ENCODE measurements at places on chromosomes 1 and 21.

DNA sequence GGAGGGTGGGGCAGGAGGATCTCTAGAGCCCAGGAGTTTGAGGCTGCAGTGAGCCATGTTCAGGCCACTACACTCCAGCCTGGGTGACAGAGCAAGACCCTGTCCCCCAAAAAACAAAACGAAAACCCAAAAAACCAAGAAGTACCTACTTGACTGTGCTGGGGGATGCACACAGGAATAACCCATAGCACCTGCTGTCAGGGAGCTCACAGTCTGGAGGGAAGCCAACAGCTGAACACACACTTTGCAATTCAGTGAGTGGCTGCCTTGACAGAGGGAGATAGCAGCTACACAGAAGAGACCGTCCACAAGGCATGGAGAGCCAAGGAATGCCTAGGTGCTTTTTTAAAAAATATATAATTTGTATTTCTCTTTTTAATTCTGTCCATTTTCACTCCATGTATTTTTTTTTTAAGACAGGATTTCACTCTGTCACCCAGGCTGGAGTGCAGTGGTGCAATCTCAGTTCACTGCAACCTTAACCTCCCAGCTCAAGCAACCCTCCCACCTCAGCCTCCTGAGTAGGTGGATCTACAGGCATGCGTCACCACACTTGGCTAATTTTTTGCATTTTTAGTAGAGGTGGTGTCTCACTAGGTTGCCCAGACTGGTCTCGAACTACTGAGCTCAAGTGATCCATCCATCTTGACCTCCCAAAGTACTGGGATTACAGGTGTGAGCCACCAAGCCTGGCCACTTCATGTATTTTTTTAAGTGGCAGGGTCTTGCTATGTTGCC is 68.7 kb downstream of the NID1 start:
- DNase-seq = no peak

DNA sequence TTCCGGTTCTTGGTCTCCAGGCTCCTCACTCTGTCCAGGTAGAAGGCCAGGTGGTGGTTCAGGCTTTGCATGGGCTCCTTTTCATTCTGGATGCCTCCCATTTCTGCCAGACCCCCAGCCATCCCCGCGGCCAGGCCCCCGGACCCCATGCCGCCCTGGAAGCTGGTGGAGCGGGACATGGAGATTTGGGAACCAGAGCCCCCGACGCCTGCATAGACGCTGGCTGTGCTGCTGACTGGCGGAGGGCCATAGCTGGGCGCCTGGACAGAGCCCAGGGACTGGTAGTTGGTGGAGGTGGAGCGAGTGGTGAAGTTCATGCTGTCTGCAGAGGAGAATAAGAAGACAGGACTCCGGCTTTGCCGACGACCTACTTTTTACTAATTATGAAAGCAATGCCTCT is 7.1 kb upstream of the SHCBP1L start:
- no peak for DNase-seq

- no peak for DNase-seq
These were observed 2.6 kb downstream of the CROCC start for GRCh38 chr1:16924216-16924918.

GRCh38 chr1:178846306-178846705 is 24.6 kb downstream of the ANGPTL1 start:
- no peak for DNase-seq

DNA sequence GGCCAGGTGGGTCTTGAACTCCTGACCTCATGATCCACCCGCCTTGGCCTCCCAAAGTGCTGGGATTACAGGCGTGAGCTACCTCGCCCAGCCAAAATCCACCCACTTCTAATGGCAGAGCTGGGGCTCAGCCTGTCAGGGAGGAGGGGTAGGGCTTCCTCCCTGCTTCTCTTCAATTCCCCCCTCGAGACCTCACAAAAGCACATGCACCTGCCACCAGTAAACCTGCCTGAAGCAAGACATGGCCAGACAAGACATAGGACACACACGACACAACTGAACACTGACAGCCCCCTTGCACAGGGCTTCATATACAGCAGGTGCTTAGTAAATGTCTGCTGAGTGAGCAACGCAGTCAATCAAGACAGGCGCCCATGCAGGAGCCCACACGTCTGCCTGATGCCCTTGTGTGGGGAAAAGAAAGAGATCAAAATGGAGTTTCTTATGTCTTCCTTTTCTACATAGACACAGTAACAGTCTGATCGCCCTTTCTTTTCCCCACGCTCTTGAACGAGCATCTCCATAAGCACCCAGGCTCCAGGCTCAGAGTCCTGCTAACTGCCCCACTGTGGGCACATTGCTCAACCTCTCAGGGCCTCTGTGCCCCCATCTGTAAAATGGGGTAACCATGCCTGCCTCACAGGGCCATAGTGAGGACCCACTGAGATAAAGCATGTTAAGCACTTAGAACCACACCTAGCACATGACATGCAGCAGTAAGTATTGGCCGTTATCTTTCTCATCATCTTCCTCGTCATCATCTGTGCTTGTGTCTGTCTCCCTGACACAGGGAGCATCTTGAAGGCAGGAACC is 8.8 kb downstream of the SDC3 start:
- DNase-seq = no peak

GRCh38 chr1:167442854-167443565 is 75.3 kb downstream of the CD247 start:
- DNase-seq = peak; percentile 8

- no peak for DNase-seq
These were observed 71.4 kb upstream of the ARTN start for GRCh38 chr1:43861988-43862735.

GRCh38 chr1:7293702-7294629 is 477.1 kb upstream of the VAMP3 start:
- DNase-seq = no peak

All from stimulated activated naive CD8-positive, alpha-beta T cell treated with anti-CD3 and anti-CD28 coated beads, Interleukin-15, amount 100 ng/mL, for 72 hours (primary cell).